ENCODE measurements at places on chromosomes 11 and 22.

GRCh38 chr11:118851970-118852369 lies 31.7 kb upstream of the CXCR5 start:
- ATAC-seq = no peak

DNA sequence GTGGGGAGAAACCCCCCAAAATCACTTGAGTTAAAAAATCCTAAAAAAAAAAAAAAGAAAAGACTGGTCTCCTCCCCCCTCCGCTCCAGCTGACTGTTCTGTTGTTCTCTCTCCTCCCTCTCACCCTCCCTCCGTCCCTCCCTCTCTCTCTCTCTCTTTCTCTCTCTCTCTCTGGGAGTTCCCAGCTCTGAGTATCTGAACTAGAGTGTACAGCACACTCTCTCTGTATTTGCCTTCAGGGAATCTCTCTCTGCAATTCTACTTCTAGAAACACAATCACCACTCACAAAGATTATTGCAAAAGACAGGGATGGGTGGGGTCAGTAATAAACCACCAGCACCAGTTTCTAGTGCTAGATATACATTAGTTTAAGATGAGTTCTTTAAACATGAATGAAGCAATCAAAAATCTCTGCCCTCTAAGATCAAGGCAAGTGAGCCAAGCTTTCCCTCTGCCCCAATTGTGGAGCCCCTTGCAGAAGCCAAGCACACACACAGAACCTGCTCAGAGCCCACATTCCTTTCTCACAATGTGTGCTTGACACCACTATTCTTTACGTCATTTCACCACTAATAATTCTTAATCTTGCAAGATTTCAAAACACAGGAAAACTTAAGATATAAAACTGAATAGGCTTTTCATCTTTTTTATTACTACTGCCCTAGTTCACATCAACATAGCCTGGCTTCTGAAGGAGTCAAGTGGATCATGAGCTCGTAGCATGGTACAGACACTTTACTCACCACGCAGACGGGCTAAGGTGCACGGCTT lies 133.5 kb downstream of the RBFOX2 start:
- peak; percentile 91 for ATAC-seq

DNA sequence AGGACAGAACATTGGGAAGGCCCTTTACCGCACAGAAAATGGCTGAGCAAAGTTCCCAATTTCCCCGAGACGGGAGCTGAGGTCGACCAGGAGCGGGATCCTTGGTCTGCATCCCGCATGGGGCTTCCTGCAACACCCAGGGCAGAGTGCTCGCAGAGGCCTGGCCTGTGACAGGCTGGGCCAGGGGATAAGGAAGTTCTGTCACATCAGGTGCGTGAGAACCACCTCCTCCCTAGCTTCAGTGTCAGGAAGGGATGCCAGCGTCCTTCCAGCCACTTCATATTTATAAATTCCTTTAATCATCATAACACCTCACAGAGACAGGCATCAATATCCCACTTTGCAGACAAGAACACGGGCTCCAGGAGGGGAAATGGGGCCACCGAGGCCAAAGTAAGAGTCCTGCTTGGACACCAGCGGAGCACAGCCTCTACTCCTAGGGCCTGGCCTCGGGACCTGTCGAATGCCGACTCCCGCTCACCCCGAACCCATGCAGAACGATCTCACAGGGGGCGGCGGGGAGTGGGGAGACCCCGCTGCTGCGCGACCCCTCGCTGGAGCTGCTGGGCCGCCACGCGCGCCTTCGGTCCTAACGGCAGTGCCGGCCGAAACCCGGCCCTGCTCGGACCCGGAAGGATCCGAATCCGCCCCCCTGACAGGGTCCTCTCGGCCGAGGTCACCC lies 532 bp downstream of the BET1L start:
- peak; percentile 32 for ATAC-seq

DNA sequence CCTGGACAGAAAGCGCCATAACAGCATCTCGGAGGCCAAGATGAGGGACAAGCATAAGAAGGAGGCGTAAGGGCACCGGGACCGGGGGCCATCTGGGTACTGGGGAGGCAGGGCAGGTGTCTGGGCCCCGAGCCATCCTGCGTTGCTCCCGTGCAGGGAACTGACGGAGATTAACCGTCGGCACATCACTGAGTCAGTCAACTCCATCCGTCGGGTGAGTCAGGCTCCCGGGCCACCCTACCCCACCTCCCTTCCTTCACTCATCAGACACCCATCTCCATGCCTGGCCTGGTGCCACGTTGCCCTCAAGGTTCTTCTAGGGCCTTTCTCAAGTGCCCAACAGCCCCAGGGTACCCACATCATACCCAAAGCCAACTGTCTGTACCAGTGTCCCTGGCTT lies 15.0 kb downstream of the PLCB3 start:
- no peak for ATAC-seq

GRCh38 chr11:130421697-130422096 lies 6.7 kb downstream of the ADAMTS8 start:
- no peak for ATAC-seq

DNA sequence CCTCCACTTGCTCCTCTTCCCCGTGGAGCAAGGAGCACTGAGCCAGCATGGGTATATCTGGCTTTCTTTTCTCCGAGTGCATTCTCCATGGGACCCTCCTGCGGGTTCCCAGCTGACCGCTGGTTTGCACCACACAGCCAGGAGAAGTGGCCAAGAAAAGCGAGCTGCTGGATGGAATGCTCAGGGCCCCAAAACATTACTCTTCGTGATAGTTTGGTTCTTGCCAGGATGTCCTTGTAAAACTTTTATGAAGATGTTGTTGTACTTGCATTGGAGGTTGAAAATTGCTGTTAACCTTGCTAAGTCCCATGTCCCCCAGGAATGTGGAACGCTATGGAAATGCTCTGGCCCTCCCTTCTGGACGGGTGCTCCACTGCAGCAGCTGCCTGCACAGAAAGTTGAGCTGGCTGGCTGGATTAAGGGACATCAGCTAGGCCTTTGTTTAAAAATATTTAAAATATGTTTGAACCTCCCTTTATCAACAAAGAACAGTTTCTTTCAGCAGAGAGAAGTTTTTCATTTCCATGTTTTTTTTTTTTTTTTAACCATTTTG lies 68.7 kb downstream of the ZNRF3 start:
- peak; percentile 50 for ATAC-seq
